Ovary (tissue), 10 donors: ENCODE measurements at places on chromosomes 6 and 20. TPM values are rescaled to one million over a fixed set of nuclear protein-coding genes. Genes with fewer than 3 reads are reported as not detected.

Gene SLC13A3
- total RNA-seq: 5.7 TPM

DNA sequence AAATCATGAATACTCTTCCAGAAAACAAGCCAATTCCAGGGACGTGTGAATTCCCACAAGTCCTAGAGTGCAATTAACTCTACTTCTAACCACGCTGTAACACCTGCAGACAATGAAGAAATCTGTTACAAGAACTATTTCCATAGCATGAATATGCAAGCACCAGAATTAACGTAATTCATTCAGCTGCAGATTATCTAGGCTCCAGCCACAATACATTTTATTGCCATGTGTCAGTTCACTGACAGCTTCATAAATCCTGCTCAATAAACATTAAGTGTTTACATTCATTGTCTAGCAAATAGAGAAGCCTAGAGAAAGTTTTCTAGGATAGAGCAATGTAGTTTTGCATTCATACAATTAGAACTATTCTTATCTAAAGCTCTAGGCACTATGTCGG is 1348.5 kb downstream of the GRIK2 start:
- H3K4me1 ChIP-seq: no peaks in the 10 kb centered on the region
- H3K27ac ChIP-seq: no peak overlapping the region
- DNase-seq: no peak

DNA sequence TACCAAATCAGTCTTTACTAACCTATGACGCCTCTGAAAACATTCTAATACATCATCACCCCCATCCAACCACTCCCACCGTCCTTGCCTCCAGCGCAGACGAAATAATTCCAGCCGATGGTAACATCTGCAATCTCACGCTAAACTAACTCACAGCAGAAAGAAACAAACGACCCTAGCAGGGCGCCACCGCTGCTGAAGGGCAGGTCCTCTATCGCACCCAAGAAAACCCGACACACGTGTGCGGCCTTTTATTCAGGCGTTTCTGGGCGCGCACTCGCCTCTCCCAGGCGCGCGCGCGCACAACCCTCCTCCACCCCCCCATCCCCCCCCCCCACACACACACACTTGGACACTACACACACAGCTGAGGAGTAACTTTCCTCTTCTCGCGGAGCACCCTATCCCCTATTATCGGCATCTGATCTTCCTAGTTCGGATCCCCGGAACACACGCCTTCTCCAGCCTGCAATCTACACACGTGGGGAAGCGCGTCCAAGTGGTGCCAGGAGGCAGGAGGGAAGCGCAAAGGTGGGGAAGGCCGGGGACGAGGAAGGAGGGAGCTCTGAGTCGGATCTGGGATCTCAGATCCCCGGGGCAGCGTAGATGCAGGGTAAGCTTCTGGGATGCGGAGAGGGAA is 1.4 kb downstream of the GFOD1 start:
- H3K4me1 ChIP-seq: peaks cover 7% of the 10 kb centered on the region
- no peaks in the 10 kb centered on the region for H3K27me3 ChIP-seq
- no peaks in the 10 kb centered on the region for H3K36me3 ChIP-seq
- no peak overlapping the region for H3K27ac ChIP-seq
- peak overlapping the region; percentile 70 for H3K4me3 ChIP-seq

Gene FGD2
- total RNA-seq: 11.7 TPM

Gene DEFB132
- total RNA-seq: not detected

GRCh38 chr20:53352727-53353440 is 240.8 kb downstream of the ZNF217 start:
- no peak overlapping the region for H3K27ac ChIP-seq
- DNase-seq: no peak
- no peak overlapping the region for H3K4me3 ChIP-seq
- H3K27me3 ChIP-seq: no peaks in the 10 kb centered on the region

Gene TMEM151B
- 0.05 TPM for total RNA-seq

Gene GSTA2
- total RNA-seq: not detected

Gene RNF182
- total RNA-seq: not detected

DNA sequence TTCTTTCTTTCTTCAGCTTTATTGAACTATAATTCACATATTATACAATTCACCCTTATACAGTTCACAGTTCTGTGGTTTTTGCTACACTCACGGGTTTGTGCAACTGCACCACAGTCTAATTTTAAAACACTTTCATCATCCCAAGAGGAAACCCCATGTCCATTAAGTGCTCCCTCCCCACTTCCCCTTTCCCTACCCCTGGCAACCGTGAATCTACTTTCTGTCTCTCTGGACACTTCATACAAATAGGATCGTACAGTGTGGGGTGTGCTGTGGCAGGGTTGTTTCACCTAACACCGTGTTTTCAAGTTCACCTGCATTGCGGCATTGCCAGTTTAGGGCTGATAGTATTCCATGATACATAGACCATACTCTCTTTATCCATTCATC is 118.8 kb downstream of the PHACTR3 start:
- H3K36me3 ChIP-seq: no peaks in the 10 kb centered on the region
- no peak for DNase-seq
- H3K4me1 ChIP-seq: peaks cover 10% of the 10 kb centered on the region
- H3K27ac ChIP-seq: no peak overlapping the region
- no peak overlapping the region for H3K4me3 ChIP-seq

GRCh38 chr6:84416043-84416657 is 188.7 kb upstream of the CEP162 start:
- no peaks in the 10 kb centered on the region for H3K36me3 ChIP-seq
- DNase-seq: no peak
- no peaks in the 10 kb centered on the region for H3K27me3 ChIP-seq
- H3K27ac ChIP-seq: no peak overlapping the region
- H3K4me3 ChIP-seq: no peak overlapping the region

DNA sequence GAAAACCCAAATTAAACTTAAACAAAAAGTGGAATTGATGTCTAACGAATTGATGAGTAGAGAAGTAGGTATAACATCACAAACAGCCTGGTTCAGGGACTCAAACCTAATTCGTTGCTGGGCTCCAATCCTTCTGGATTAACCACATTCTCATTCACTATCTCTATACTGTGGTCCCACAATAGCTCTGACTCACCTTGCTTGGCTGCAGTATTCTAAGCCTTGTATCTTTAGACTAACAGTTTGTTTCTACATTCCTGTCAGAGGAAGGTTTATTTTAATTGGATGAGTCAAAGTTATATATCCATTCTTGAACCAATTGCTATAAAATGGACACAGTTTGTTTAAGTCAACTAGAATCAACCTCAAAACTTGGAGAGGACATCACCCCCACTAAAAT is 530.5 kb upstream of the PTCHD4 start:
- H3K4me3 ChIP-seq: no peak overlapping the region
- H3K4me1 ChIP-seq: no peaks in the 10 kb centered on the region
- H3K27me3 ChIP-seq: no peaks in the 10 kb centered on the region
- H3K36me3 ChIP-seq: no peaks in the 10 kb centered on the region
- no peak overlapping the region for H3K27ac ChIP-seq

GRCh38 chr6:163449076-163449475 is 34.6 kb downstream of the QKI start:
- H3K36me3 ChIP-seq: no peaks in the 10 kb centered on the region
- DNase-seq: no peak
- no peak overlapping the region for H3K27ac ChIP-seq
- peaks cover 8% of the 10 kb centered on the region for H3K4me1 ChIP-seq
- H3K4me3 ChIP-seq: no peak overlapping the region
- no peaks in the 10 kb centered on the region for H3K27me3 ChIP-seq

Gene DDAH2
- total RNA-seq: 95.2 TPM

Gene MMS22L
- 4.3 TPM for total RNA-seq
